Activated CD8-positive, alpha-beta T cell treated with anti-CD3 and anti-CD28 coated beads for 36 hours (primary cell): ENCODE measurements at places on chromosomes 5 and 9. TPM values are rescaled to one million over a fixed set of nuclear protein-coding genes. Genes with fewer than 3 reads are reported as not detected.
A peak's percentile ranks its signal among the peaks of the same experiment; 100 is the strongest.

- DNase-seq, result no peak
Observed at GRCh38 chr5:56520986-56521730, 288.0 kb upstream of the ANKRD55 start.

DNA sequence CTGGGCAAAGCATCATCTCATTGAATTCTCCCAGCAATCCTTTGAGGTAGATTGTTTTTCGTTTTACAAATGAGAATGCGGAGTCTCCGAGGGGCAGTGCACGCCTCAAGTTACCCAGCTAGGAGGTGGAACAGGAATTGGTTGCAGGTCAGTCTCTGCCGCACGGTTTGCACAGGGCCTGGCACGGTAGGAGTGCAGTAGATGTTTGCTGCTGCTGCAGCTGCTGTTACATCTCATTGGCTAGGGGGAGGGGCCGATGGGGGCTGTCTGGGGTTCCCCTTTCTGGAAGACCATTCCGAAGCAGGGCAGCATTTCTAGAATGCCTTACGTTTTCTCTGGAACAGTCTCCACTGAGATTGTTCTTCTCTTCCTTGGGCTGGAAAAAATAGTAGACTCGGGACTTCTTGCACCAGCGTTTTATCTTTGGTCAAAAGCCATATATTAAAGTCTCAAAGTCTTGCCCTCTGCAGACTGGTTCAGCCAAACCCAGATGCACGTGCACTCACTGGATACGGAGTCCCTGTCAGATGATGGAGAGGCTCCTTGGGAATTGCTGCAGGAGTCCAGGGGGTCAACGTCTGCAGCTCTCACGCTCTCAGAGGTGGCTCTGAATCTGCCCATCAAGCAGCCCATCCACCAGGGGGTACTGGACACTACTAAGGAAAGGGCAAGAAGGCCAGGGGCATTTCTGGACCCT lies 1.2 kb downstream of the USP20 start:
- peak; percentile 76 for DNase-seq

The COL5A1 gene
- total RNA-seq, result 0.34 TPM

GRCh38 chr5:13034061-13034460 lies 910.4 kb downstream of the DNAH5 start:
- DNase-seq, result no peak

DNA sequence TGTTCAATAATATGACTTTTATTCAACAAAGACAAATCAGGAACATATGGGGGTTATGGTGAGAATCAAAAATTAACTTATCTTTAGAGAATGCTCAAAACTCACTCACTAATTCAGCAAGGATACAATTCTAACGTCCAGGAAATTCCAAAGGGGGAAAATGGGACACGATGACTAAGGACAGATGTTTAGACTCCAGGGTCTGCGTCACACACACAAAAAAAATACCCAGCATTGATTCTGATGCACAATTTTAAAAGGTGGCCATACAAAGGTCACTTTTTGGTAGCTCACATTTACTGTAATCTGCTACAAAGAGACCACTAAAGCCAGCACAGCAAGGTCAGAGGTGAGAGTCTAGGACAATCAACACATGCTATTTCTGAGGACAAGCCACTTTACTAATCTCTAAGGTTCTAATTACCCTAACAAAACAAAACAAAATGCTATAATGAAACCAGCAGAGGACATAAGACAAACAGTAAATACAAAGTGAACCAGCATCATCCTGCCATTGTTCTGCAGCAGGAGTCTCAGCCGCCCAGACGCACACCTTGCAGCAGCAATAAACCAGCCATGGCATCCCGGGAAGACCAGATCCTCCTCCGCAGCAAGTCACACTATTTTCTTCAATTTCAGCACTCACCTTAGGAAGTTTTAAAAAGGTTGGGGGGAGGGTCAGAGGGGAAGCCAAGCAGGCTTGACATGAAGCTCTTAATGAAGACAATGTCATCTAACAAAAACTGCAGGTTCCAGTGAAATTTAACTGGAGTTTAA lies 57.8 kb downstream of the TTC39B start:
- no peak for DNase-seq

The LCN9 gene
- not detected for total RNA-seq

The EGFLAM gene
- not detected for total RNA-seq
